NCI-H146 (cell line): ENCODE measurements at places on chromosomes 7 and 10.

DNA sequence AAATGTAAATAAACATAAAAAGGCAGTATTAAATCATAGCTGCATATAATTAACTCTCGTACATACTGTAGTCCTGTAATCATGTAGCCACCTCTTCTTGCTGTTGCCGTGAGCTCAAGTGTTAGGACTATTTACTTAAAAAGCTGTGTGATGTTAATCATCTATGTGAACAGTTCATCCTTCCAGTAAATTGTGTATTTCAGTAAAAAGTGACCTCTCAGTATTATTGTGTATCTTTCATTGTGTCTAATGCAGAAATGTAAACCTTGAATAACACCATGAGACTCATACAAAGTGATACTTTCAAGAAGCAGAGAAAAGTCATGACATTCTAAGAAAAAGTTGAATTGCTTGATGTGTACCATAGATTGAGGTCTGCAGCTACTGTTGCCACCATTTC is 38.0 kb downstream of the ADD3 start:
- DNase-seq = no peak

DNA sequence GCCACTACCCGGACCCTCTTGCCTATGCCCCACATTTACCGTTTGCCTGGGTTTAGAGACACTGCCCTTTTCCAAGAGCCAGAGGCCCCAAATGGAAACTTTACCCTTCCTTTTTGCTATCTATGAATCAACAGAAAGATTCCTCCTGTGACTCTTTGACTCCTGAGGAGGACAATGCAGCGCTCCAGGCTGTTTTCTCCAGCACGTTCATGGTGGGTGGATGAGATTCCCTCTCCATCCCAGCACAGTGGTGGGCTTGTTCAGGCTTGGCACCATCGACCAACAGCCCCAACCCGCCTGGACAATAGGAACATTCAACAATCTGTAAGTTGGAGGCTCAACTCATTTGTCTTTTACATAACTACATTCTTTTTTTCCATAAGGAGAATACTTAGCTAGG is 55.9 kb downstream of the DLD start:
- DNase-seq = no peak

DNA sequence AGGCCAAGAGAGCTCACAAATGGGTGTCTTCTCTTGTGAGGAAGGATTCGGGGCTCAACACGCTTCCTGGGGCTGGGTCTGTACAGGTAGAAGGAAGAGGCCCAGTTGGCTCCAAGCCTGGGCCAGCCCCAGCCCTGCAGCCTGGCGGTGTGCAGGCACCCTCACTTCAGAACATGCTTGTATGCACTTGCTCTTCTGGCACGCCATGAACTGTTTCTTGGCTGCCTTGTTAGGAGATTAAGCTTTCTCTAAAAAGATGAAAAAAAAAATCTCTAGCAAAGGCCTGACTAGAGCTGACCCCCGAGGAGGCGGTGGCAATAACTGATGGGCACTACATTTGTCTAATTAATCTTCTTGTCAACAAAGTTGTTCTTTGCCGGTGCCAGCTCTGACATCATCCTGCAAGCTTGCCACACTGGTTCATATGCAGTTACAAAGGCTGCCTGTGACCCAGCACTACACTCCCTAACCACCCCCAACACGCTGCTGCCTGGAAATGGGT is 94.7 kb downstream of the WDR11 start:
- DNase-seq = no peak

DNA sequence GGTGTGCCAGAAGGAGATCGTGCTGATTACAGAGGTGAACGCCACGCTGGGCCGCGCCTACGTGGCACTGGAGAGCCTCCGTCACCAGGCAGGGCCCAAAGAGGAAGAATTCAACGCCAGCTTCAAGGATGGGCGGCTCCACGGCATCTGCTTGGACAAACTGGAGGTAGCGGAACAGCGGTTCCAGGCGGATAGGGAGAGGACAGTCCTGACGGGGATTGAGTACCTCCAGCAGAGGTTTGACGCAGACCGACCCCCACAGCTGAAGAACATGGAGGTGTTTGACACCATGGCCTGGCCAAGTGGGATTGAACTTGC is 12.1 kb upstream of the ATP6V0E2 start:
- no peak for DNase-seq

GRCh38 chr7:129271500-129272355 is 46.9 kb downstream of the AHCYL2 start:
- DNase-seq = peak; percentile 78

GRCh38 chr7:4871930-4872675 is 10.3 kb upstream of the PAPOLB start:
- no peak for DNase-seq

DNA sequence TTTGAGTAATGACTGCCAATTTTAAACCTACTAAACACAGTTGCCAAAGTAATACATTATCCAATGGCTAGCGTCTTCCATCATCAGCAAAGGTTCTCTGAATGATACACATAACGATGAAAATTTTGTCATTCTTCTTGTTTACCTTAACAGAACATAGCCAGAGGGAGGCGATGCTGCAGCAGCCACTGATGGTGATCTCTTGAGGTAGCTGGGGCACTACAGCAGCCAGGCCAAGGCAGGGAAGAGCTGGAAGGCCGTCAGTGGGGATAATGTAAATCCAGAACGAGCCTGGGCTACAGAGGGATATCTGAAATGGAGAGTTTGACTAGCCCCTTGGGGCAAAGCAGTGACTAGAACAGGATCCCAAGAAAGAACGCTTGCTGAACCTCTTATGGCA is 38.8 kb downstream of the PRPS1L1 start:
- DNase-seq = no peak

GRCh38 chr7:100127866-100128636 is 1.3 kb downstream of the MBLAC1 start:
- peak; percentile 31 for DNase-seq

DNA sequence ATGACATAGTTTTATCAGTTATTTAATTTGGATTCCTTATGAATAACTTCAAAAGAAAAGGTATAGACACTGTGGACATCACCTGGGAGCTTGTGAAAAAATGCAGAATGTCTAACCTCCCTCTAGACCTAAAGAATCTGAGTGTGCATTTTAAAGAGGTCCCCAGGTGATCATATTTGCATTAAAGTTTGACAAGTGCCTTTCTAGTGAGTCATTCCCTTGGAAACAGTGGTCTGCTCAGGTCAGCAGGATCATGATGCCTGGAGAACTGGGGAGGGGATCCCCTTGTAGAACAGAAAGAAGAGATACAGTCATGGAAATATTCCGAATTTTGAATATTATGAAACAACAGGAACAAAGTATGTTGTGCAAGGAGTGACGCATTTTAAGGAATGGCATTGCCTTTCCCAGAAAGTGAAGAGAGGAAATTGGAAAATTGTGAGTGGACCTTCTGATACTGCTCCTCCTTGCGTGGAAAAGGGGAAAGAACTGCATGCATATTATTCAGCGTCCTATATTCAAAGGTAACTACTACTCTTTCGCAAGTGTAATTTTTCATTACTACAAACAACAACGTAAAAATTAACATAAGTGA is 4.6 kb downstream of the STEAP2 start:
- DNase-seq = no peak

DNA sequence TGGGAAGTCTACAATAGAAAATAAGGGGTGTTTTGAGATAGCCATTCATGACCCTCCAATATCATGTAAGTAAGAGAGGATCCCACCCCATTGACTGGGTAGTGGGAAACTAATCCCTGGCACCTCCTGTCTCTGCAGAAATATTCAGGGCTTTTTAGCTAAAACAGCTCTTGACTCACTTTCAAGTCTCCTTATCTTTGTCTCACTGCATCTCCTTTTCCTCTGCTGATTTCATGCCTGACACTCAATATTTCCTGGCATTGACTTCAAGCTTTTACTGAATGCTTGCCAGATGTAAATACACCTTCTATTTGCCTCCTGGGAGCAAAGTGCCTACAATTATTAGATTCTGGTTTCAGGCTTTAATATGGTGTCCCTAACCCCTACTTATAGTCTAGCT is 57.1 kb downstream of the CHRM2 start:
- DNase-seq = no peak

GRCh38 chr10:70221030-70221429 is 12.2 kb downstream of the PPA1 start:
- DNase-seq = no peak

DNA sequence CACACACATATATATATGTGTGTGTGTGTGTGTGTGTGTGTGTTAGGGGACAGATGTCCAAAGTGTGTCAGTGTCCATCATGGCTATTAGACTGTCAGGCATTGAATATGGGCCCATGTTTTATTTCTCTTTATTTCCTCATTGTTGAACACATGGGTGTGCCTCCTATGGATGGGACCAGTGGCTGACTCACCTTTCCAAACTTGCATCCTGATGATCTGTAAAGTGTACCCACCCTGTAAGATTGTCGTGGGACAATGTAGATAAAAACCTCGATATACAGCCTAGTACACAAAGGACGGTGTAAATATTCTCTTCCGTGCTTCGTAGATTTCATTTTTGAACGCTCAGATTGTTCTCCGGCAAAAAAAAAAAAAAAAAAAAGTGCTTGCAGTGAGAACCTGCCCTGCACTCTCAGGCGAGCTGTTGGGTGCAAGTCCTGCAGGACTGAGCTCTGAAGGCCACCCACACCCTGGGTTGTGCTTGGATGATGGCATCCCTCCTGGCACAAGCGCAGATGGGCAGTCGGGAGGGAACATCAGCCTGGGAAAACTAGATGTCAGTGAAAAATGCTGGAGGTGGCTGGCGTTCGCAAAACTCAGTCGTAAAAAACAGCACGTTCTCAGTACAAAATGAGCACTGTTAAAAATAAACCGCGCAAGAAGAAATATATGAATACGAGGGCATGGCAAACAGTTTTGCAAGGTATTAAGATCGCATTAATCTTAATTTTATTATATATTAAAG is 166.9 kb downstream of the CUX1 start:
- no peak for DNase-seq

DNA sequence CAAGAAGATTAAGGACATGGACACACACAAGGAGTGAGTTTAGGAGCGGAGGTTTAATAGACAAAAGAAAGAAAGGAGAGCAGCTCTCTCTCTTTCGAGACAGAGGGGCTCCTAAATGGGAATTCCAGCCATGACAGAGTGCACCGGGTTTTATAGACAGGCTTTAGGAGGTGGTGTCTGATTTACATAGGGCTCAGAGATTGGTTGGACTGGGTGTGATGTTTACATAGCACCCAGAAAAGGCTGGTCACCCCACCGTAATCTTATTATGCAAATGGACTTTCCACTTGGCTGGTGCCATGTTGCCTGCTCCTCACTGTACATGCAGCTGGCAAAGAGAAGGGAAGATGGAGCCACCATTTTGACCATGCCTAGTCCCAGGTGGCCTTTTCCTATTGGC is 28.4 kb upstream of the MRC1 start:
- peak; percentile 37 for DNase-seq

DNA sequence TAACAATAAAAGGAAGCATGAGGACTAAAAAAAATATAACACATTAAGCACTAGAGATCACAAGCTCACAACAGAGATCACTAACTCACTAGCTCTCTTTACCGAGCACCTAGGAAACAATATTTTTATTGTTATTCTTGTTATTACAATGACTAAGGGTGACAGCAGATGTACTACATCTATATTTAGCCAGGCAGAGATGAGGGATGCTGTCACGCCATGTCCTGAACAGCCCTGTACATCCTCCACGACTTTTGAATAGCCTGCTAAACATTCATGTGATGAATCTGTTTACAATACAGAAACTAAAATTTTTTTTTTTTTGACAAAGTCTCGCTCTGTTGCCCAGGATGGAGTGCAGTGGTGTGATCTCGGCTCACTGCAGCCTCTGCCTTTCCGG is 22.7 kb downstream of the FAM133B start:
- DNase-seq = no peak

- no peak for DNase-seq
These were observed 302.7 kb upstream of the MEOX2 start for GRCh38 chr7:15989194-15989593.

- no peak for DNase-seq
These were observed 16.1 kb upstream of the PRF1 start for GRCh38 chr10:70618663-70619062.

DNA sequence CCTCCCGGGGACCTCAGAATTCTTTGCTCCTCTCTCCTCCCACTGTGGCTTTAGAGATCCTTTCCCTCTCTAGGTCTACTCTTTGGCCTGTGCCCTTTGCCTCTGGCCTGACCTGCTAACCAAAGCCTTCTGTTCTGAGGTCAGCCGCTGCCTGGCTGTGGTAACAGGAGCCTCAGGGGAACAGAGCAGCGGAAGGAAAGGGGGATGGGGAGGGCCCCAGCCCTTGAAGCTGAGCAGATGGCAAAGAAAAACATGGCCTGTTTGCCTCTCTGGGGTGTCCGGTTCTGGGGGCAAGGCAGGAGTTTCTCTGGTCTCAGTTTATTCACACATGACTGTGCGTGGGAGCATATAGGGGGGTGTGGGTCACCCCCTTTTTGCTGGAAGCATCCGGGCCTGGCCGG is 28.2 kb downstream of the COL26A1 start:
- DNase-seq = no peak

DNA sequence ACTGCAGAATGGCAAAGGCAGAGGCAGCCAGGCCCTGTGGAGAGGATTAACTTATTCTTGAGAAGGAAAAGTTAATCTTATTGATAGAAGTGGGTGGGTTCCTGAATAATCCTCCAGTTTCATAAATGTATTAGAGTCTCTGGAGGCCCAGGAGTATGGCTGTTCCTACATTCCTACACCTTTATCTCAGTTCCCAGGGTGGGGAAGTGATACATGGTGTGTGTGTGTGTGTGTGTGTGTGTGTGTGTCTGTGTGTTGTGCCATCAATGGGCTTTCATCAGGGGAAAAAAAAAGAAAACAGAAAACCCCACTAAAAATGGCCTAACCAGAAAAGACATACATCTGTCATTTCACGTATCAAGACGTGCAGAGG is 22.0 kb upstream of the GSDME start:
- no peak for DNase-seq

GRCh38 chr7:82051601-82052000 is 281.8 kb upstream of the HGF start:
- peak; percentile 31 for DNase-seq

DNA sequence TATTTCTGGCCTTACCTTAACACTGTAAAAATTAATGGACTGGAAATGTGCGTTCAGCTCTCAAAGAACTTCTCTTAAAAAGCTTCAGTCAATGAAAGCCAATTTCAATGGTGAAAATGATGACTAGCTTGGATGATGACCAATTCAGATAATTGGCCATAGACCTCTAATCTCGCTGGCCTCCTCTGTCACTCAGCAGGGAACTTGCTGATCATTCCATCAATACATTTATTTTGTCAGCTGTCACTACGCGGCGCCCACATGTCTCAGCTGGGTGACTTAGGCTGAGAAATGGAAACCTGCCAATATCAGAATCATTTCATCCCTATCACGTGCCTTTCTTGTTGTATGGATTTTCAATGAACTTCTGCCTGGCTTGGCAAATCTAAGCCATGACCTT is 673.0 kb upstream of the AUTS2 start:
- peak; percentile 98 for DNase-seq
